Transverse colon (tissue), 4 donors: ENCODE measurements at places on chromosomes 2 and 18.

DNA sequence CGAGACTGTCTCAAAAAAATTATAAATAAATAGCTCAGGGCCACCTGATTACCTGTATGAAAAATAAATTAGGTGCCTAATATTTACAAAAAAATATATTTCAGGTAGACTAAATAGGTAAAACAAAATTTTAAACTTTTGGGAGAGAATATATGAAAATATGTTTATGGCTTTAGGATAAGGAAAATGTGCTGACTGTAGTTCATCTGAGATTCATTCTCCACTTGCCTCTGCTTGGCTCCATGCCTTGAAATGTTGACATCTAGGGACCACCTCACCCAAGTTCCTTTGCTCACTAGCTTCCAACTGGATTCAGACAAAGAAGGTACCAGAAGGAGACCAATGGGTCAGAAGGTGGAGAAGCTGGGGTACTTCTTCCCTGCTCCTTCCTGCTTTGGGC lies 9.7 kb upstream of the SERTAD2 start:
- DNase-seq = no peak

GRCh38 chr18:61475931-61476330 lies 142.7 kb downstream of the CDH20 start:
- no peak for DNase-seq

DNA sequence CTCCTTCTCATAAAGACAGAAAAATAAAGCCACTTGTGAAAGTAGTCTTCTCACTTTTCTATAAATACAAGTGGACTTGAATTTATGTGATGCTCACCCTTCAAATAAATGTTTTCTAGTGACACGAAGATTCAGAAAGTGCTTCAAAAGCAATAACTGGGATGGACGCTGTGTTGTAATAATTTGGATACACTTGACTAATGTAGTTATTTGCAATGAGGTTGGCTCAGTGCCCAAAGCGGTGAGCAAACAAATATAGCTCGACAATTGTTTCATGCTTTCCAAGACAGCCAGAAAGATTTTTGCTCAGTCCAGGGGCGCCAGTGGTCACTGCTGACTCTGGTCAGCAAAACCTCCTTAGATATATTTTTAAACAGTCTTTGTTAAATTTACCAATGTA lies 278.6 kb upstream of the KLHL14 start:
- no peak for DNase-seq

GRCh38 chr2:226796012-226796839 lies 3.4 kb downstream of the IRS1 start:
- DNase-seq = no peak

DNA sequence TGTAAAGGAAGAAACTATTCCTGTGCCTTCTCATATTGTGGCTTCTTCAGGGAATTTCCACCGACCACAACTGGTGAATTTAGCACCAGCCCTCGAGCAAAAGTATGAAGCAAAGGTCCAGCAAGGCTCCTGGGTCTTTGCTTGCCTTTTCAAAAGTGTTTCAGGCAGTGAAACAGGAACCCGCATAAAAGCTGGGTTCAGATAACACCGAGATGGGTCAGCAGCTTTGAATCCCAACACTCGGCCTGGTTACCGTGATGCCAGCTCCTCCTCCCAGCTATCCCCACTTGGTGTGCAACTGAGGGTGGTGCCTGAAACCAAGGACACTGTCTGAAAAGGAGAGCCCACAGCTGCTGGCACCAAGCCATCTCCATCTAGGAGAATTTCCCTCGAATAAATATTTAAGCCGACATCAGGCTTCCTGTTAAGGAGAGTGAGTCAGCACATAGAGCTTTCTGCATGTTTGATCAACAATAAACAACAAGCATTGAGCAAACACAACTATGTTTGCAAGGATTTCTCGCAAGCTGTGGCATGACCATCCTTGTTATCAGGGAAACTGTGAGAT lies 69.5 kb downstream of the ANTXR1 start:
- DNase-seq = peak; percentile 55

- DNase-seq = no peak
Measured at GRCh38 chr2:2706306-2706705, 375.2 kb upstream of the MYT1L start.

- no peak for DNase-seq
Measured at GRCh38 chr18:59501920-59502273, 142.8 kb upstream of the LMAN1 start.

GRCh38 chr2:105875241-105875640 lies 130.5 kb downstream of the NCK2 start:
- DNase-seq = no peak

DNA sequence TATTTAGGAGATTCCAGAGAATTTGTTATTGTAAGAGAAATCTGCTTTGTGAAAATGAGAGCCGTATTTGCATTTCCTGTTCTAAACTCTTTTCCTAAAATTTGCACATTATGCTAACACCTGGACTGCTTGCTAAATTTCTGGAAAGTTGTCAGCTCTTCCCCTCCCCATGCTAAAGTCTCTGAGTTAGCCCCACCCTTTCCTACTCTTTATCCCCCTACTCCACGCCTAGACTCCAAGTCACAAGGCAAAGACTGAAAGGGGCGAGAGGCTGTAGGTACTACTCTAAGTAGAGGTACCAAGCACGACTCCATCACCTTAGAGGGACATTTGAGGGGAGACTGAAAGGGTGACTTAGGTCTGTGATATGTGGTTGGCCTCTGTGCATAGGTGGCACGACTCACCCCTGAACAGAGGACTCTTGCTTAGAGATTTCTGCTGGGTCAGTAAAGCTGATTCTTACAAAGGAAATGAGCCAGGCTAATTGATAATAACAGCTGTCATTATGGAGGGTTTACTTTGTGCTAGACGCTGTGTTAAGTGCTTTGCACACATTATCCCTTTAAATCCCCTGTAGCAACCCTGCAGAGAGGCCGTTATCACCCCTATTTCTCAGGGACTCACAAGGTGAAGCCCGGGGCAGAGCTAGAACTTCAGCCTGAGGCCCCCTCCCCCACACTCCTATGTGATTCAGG lies 373.5 kb downstream of the EN1 start:
- no peak for DNase-seq

- DNase-seq = no peak
Measured at GRCh38 chr2:175880-176820, 87.7 kb downstream of the SH3YL1 start.

GRCh38 chr2:84849271-84849952 lies 31.5 kb downstream of the TRABD2A start:
- DNase-seq = no peak

GRCh38 chr2:187918996-187919821 lies 365.0 kb upstream of the TFPI start:
- DNase-seq = no peak

- DNase-seq = peak; percentile 52
Measured at GRCh38 chr2:121699421-121700333, 37.0 kb downstream of the NIFK start.

DNA sequence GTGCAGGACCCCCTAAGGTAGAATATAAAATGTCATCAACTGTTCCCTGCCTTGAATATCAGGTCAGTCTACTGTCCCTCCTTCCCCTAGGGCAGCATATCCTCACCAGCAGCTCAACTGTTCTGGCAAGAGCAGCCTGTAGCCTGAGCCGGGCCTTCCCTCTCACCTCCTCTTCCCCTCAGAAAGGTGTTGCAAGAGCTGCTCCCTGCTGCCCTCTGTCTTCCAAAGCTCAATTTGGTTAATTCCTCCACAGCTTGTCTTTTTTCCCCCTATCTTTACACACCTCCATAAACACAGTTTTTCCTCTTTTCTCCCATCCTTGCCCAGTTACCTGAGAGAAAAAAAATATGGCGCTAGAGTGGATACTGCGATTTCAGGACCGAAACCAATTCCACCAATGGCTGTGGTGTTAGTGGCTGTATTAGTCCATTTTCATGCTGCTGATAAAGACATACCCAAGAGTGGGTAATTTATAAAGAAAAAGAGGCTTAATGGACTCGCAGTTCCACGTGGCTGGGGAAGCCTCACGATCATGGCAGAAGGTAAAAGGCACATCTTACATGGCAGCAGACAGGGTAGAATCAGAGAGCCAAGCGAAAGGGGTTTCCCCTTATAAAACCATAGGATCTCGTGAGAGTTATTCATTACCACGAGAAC lies 184.7 kb downstream of the MREG start:
- DNase-seq = peak; percentile 58

GRCh38 chr2:168231609-168232241 lies 15.7 kb downstream of the STK39 start:
- no peak for DNase-seq

GRCh38 chr18:64714086-64714485 lies 565.2 kb upstream of the LINC00305 start:
- DNase-seq = no peak

- DNase-seq = no peak
Measured at GRCh38 chr2:161974461-161974860, 99.6 kb downstream of the DPP4 start.

GRCh38 chr2:96668771-96669170 lies 26.2 kb downstream of the FER1L5 start:
- no peak for DNase-seq

GRCh38 chr2:39942950-39943349 lies 163.9 kb upstream of the THUMPD2 start:
- DNase-seq = no peak

DNA sequence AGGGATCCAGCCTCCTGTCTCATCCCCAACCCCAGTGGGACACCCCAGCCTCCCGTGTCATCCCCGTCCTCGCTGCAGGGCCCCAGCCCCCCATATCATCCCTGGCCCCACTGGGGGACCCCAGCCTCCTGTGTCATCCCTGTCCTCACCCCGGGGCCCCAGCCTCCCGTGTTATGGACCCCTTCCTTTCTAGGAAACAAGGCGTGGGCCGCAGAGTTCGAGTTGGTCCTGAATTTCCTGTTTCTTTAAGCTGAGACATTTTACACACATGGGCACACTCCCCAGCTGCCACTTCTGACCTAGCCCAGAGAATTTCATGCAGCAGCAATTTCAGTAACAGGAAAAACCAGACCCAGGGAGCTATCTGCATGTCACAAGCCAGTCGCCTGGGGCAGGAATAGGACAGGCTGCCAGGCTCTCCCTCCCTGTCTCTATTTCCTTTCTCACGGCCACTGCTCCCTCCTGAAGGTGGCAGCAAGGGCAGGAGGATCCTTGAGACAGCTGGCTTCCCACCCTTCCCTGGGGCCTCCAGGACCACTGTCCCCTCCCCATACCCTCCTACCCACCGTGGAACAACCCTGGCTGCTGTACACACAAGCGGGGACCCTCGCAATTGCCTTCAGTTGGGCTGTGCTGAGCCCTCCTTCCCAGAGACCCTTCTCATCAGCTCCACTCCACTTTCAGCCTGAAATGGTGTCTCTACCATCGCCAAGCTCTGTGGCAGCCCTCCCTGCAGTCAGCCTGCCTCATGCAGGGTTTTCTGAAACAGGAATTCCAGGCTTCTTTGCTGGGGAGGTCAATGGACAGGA lies 141.9 kb upstream of the ID2 start:
- peak; percentile 69 for DNase-seq

- no peak for DNase-seq
Measured at GRCh38 chr2:46663614-46664013, 184.2 kb downstream of the TMEM247 start.

GRCh38 chr2:158403237-158403636 lies 53.3 kb downstream of the CCDC148 start:
- no peak for DNase-seq

DNA sequence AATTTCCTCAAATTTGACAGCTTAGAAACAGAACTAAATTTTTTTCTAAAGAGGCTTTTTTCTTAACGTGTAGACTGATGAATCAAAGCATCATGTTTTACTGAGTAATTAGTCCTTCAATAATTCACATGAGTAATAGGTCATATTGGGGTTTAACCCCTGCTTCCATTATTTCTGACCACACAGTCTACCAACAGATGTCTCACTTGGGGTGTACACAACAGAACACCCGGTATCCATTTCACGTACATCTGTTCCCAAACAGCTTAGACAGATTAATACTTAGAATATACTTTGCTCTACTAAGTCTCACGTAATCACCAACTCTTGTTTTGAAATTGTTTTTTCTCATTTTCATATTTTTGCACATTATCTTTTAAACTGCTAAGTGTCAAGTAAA lies 14.8 kb downstream of the CERKL start:
- no peak for DNase-seq

- DNase-seq = no peak
Measured at GRCh38 chr2:31987454-31988220, 23.2 kb downstream of the MEMO1 start.

DNA sequence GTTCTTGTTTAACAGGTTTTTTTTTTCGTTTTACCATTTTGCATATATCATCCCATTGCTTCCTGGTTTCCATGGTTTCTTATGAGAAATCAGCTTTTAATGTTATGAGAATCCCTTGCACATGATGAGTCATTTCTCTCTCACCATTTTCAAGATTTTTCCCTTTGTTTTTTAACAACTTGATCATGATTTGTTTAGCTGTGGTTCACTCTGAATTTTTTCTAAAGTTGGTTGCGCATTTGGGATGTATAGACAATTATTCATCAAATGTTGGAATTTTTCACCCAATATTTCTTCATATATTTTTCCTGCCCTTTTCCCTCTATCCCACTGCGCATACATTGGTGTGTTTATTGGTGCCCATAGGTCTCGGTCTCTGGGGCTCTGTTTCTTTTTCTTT lies 42.4 kb upstream of the BIN1 start:
- DNase-seq = no peak

- no peak for DNase-seq
Measured at GRCh38 chr18:74897971-74898657, 300.4 kb downstream of the ZNF407 start.

DNA sequence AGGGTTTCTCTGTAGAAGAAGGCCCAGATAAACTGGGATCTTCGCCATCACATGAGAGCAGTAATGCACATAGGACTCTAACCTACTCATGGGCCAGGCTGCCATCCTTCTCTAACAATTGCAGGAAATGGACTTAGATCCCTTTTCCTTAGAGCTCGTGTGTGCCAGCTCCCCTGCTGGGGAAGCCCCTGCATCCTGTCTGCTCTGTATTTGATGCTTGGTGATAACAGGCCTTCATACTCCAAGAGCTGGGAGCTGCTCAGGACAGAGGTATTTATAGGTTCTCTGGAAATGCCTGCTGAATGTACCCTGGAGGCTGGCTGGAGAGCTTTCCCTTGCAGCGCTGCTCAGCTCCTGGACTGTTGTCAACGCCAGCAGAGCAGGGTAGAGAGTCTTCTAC lies 249.6 kb downstream of the MTX2 start:
- DNase-seq = no peak
